ENCODE measurements at places on chromosomes 5 and 9. TPM values are rescaled to one million over a fixed set of nuclear protein-coding genes. Genes with fewer than 3 reads are reported as not detected.

The ENC1 gene
- 11.2 TPM for polyA plus RNA-seq

The TTLL11 gene
- 14.4 TPM for polyA plus RNA-seq

The C1QTNF3 gene
- polyA plus RNA-seq: 4.4 TPM

The HTR1A gene
- not detected for polyA plus RNA-seq

The SLC6A7 gene
- polyA plus RNA-seq: 0.01 TPM

- no peak for DNase-seq
Measured at GRCh38 chr5:8749556-8749955, 796.3 kb downstream of the SEMA5A start.

- DNase-seq: no peak
Measured at GRCh38 chr5:72290356-72291133, 29.5 kb downstream of the MRPS27 start.

- DNase-seq: no peak
Measured at GRCh38 chr9:16693616-16694015, 176.9 kb downstream of the BNC2 start.

- DNase-seq: no peak
Measured at GRCh38 chr5:116740771-116741170, 166.1 kb upstream of the SEMA6A start.

DNA sequence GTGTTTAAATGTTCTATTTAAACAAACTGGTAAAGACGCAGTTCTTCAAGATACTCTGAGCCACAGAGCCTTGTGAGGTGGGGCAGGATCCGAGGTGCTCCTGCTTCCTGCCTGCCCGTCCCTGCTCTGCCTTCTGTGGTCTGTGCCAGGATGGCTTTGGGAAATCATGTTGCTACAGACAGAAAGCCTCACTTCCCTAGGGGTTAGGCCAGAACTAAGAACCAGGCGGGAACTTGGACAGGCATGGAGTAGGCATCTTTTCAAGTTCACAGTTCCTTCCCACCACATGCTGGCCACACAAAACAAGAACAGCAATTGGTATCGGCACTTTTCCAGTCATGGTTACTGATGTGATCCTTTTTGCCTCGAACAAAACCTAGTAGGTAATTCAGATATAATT, 67.7 kb upstream of the SPOCK1 start:
- DNase-seq: no peak
